ENCODE measurements at places on chromosomes 2 and 18.
A peak's percentile ranks its signal among the peaks of the same experiment; 100 is the strongest.

- DNase-seq: no peak
These were observed 6.4 kb upstream of the NLRC4 start for GRCh38 chr2:32271063-32271462.

DNA sequence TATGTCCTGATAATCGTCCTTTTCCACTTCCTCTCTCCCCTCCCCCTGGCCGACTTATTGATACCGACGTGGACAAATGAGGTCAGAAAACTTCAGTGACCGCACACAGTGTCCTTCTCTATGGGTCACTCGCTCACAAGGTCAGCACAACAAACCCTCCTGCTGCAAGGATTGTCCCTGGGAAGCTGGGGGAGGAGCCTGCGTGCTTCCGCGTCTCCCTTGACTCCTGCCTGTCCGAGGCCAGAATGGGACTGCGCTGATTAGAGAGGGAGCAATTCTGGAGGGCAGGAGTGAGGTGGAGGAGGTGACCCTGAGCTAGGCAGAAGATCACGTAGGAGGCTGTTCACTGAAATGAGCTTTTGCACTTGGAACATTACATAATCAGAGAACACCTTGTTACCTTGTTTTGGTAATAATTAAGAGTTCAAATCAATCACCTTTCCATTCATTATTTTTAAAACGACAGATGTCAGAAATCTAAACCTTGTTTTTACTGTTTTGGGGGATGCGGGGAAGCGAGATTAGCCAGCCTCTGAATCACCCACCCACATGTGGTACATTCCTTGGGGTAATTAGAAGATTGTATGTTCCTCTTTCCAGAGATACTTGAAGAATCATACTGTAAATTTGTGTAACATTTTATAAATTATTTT lies 70.6 kb downstream of the CTAGE1 start:
- DNase-seq: no peak

DNA sequence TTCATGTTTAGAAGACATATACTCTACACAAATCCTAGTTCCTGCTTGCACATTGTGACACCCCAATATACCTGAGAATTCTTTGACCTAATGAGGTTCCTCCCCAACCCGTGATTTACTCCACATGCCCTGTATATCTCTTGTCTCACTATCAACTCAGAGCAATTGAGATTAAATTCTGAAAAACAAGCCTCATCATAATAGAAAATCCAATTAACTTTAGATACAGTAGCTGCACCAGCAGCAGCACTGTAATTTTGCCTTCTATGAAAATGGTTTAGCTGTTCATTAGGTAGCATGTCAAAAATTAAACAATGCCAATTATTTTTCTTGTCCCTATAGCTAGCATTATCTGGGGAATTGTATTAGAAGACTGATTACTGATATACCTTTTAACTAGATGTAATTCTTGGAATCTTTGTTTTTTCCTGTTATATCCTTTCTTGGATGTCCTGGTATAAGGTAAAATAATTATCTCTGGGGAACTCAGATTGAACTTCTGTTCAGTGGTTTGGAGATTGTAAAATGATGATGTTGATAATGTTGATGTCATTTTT lies 218.9 kb upstream of the TANK start:
- no peak for DNase-seq

DNA sequence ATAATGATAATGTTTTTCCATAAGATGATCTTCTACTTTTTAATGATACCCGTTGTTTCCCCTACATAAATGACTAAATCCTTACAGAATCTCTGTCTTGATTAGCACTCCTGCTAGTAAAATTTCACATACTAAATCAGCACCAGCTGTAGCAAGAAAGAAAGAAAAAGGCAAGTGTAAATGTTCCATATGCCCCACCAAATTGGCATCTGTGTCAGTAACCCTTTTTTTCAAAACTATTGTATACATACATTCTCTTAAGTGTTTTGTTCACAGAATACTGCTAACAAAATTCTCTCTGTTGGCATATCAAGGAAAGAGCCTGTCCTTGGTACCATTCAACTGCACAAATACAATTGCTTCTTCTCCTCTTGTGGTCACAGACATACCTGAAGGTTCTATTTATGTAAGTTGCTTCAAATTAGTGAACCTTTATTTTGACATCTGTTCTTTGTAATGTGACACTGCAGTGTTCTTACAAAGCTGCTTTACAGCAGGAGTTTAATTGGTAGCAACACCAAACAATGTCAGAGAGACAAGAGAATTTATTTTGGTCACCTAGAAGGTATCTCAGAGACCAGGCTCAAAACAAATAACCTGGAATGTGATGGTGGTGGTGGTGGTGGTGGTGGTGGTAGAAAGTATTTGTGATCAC lies 641.9 kb downstream of the ZEB2 start:
- DNase-seq: no peak

GRCh38 chr2:215435870-215436704 lies at the start of gene FN1:
FN1 (minus strand) TSS chr2:215436068; CDS start chr2:215435802, 266 bp downstream.
- DNase-seq: peak; percentile 39

- DNase-seq: no peak
These were observed 93.4 kb upstream of the FN1 start for GRCh38 chr2:215529271-215529670.

DNA sequence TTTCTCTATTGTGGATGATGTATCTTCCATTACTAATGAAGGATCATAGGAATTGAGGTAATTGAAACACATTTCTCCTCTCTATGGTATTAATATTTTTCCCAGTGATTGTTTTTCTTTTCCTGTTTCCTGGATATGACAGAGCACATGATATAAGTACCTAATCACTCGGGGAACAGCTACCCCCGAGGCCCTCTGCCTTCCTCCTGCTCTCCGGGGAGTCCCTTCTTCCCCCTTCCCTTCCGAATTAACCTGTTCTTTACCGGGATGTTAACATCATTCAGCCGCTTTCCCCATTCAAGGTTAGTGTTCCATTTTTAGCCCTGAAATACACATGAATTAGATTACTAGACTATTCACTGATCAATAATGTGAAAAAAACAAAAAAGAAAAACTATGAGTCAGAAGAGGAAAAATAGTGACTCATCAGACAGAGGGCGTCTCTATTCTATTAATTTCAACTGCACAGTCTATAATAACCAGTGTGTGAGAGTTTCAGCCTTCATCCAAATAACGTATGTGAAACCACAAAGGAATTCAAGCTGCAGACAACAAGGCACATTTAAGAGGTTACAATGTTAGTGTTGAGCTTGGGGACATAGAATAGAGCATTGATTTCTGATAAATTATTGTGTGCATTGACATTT lies 450.8 kb downstream of the DLGAP1 start:
- DNase-seq: no peak

GRCh38 chr2:84283506-84283905 lies 175.6 kb downstream of the SUCLG1 start:
- no peak for DNase-seq

GRCh38 chr2:172215172-172215935 lies 112.7 kb upstream of the DLX2 start:
- DNase-seq: no peak

DNA sequence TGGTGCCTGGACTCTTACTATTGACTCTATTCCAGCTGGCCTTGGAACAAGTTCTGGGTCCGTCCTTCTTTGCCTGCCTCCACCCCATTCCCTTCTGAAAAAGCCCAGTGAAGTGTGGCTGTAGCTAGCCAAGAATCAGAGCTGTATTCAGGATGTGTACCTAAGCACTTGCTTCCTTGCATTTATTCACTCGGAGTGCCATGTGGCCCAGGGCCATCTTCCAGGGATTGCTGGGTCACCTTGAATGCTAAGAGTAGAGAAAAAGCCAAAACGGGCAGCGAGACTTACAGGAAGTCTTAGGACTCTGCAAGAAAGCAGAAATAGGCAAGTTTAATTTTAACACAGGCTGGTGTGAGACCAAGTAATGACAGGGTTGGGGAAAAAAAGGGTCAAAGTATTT lies 4.1 kb downstream of the ITGA6 start:
- DNase-seq: no peak

DNA sequence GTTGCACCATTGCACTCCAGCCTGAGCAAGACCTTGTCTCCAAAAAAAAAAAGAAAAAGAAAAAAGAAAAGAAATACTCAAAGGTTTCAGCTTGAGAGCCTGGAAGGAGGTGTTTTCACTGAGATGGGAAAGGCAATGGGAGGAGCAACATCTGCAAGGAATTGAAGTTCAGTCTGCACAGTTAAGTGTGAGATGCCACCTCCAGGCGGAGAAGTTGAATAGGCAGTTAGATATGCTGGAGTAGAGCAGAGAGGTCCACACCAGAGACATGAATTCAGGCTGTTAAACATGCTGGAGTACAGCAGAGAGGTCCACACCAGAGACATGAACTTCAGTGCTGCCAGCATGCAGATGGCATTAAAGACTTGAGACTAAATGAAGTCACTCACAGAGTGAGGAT lies 41.4 kb upstream of the DTNB start:
- no peak for DNase-seq

- no peak for DNase-seq
These were observed 78.0 kb upstream of the DNMT3A start for GRCh38 chr2:25419678-25420242.

DNA sequence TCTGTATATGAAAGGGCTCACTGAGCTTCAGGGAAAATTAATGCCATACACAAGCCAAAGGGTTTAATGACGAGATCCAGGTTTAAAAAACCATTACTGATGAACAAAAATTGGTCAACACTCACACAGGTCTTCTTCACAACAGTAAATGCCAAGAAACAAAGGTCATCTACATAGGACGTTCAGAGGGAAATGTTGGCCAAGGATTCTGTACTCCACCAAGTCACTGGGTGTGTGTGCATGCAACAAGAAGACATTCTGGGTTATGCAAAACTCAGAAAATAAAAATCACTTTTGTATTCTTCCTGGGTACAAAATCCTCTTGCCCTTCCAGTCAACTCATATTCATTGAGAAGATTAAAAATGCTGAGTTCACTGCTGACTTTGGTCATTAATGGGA lies 78.3 kb downstream of the ACTR2 start:
- DNase-seq: no peak

GRCh38 chr2:174036825-174037224 lies 71.7 kb upstream of the SP3 start:
- no peak for DNase-seq

- no peak for DNase-seq
These were observed 32.9 kb upstream of the CCDC93 start for GRCh38 chr2:118046634-118047210.

- DNase-seq: no peak
These were observed 19.0 kb downstream of the CROCC2 start for GRCh38 chr2:240925191-240925567.

DNA sequence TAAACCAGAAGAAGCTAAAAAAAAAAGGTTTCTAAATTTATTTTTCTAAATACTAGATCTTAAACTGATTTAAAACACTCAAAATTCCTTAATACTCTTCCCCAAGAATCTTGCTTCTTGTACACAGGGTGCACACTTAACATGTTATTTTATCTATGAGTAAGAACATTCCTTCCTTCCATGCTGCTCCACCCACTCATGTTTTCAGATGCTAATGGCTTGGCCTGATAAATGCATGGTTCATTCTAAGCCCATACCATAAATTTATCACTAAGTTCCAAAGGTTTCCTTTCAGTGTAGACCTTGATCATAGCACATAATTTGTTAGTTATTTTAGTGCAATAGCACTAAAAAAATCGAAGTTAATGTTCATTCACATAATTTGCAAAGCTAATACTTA lies 8.1 kb downstream of the FBXO48 start:
- DNase-seq: no peak

GRCh38 chr2:33484042-33484621 lies 7.7 kb downstream of the RASGRP3 start:
- no peak for DNase-seq

DNA sequence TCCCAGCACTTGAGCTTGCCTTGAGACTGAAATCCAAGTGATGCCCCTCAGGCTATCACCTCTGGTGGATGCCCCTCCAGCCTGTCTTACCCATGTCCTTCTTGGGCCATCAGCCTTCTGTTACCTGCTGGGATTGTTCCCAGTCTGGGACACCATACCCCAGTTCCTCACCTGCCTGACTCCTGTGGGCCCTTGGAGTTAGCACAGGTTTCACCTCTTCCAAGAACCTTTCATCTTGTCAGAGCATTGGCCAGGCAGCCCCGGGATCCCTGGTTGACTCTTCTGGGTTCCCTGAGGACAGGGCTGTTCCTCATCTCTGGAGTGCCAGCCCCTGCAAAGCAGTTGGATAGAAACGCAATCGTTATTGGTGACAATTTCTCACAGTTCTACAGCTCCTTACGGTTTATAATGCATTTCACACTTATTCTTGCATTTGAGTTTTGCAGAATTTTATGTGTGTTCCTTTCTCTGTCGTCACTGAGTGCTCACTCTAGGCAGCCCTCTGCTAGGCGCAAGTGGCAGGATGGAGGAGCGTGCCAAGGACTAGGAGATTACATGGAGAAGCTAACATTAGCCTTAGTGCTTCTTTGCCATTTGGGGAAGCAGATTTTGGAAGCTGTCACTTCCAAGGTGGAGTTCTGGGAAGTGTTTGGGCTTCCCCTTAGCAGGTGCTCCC lies 139.7 kb downstream of the DDX1 start:
- DNase-seq: no peak

GRCh38 chr2:221562226-221562625 lies 9.9 kb downstream of the EPHA4 start:
- DNase-seq: no peak

DNA sequence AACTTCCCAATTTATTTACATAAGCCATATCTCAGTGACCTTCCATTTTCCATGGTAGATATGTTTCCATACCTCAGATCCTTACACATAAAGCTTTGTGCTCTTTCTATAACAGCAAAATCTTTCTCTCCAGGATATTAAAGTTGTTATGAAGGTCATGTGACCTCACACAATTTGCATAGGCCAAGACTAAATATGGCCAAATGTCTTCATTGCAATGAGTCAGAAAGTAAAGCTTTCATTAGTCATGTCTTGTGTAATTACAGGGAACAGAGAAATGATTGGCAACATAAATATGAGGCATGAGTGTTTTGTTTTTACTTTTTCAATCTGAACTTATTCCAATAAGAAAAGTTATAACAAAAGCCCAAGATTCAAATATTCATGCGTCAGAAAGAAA lies 243.5 kb downstream of the ASXL3 start:
- DNase-seq: no peak

GRCh38 chr2:207289295-207290018 lies 123.7 kb upstream of the KLF7 start:
- DNase-seq: no peak

DNA sequence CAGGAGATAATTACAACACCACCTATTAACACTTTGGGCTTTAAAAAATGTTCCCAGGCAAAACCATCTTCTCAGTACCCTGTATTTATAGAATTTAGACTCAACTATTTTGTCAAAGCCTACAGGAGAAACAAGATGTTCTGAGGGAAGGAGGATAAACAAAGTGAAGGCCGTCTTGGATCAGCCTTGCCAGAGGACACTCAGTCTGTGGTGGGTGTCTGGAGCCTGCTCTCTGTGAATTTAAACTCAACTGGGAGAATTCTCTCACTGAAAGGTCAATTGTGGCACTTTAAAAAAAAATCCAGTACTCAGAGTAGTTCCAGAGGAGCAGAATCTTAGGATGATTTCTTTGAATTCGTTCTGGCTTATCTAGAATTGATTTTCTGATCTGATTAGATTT lies 28.4 kb upstream of the SLC1A4 start:
- no peak for DNase-seq
